ENCODE measurements at places on chromosomes 7 and 10.

DNA sequence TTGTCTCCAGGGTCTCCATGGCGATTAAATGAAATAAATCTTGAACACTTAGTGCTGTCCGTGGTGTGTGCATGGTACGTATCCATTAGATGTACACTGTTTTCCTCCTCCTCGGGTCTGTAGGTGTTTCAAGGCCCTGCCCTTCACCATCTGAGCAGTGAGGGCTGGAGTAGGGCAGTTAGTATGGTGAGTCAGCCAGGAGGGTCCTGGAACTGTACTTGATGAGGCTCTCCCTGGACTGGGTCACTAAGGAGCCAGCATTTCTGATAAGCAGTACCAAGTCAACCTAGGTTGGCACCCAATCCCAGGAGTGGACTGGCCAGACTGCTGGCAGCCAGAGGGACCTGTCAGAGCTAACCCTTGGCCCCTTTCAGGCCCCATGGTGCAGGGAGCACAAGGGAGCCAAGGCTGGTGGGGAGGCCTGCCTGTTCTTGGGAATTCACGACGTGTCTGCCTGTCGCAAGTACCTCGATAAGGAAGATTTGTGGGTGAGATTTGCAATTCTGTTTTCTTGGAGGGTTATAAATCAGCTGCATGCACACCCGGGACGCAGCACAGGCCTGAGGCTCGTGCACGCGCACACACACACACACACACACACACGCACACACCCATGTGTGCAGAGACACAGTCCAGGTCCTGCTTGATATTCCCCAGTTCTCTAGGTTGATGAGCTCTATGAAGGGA, 114.2 kb downstream of the ZMIZ1 start:
- DNase-seq, result no peak

DNA sequence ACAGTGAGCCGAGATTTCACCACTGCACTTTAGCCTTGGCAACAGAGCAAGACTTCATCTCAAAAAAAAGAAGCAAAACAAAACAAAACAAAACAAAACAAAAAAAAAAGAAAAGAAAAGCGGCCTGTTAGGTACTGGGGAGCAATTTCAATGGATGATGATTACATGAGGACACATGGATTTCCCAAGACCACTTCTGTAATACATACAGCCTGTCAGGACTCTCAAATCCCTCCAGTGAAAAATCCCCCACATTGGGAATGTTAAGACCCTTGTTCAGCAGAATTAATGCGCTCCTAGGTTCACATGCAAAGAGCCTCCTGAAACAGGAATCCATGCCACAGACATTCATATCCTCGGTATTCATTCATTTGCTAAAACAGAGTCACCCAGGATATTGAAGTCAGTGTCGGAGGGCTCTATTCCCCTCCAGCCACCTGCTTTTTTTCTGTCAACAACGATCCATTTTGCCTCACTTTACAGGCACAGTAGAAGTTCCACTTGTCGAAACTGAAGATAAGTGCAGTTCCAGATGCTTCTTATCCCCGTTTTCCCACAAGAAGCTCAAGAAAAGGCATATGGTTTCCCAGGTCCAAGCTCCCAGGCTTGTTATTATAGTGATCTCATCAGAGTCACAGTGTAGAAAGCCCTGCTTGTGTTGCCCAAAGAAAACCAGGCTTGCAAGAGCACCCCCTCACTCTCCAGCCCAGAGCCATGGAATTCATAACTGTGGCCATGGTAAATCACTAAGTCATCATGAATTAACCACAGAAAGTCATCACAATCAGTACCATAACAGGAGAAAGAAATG, 20.2 kb downstream of the SLC16A12 start:
- no peak for DNase-seq

DNA sequence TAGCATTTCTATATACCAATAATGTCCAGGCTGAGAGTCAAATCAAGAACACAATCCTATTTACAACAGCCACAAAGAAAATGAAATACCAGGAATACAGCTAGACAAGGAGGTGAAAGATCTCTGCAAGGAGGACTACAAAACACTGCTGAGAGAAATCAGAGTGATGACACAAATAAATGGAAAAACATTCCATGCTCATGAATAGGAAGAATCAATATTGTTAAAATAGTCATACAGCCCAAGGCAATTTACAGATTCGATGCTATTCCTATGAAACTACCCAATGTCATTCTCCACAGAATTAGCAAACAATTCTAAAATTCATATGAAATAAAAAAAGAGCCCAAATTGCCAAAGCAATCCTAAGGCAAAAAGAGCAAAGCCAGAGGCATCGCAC, 116.8 kb upstream of the ZNF32 start:
- DNase-seq, result no peak

GRCh38 chr7:13743226-13743625, 246.2 kb downstream of the ETV1 start:
- DNase-seq, result no peak

GRCh38 chr10:61890430-61890829, 11.1 kb upstream of the ARID5B start:
- DNase-seq, result no peak

DNA sequence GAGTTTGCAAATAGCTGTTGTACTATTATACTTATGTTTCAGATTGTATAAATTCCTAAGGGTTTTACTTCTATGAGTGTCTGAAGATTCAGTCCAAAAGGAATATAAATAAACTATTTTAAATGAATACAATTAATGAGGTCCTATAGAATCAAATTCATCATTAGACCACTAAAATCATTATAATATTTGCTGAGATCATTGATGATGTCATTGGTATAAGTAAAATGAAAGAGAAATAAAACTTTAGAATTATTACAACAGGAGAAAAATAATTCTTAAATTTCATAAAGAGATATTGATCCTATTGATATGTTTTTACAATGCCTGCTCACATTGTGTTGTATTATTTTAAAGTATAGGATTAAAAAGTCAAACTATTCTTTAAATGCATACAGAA, 544.0 kb upstream of the ZWINT start:
- no peak for DNase-seq

DNA sequence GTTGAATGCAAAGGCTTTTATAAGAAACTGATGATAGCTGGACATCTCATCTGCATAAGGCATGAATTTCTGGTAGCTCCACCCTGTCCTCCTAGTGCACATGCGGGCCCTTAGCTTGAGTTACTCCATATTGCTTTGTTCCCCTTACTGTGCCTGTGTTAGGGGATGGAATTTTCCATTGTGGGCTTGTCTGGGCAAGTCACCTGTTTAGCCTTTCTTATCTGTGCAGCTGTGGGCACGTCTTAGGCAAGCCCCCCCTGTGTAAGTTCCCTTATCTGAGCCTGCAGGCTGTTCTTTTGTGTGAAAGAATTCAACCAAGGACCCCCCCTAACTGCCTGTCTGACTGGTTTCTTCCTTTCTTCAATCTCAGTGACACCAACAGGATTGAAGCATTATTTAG, 14.5 kb upstream of the CROT start:
- DNase-seq, result no peak

DNA sequence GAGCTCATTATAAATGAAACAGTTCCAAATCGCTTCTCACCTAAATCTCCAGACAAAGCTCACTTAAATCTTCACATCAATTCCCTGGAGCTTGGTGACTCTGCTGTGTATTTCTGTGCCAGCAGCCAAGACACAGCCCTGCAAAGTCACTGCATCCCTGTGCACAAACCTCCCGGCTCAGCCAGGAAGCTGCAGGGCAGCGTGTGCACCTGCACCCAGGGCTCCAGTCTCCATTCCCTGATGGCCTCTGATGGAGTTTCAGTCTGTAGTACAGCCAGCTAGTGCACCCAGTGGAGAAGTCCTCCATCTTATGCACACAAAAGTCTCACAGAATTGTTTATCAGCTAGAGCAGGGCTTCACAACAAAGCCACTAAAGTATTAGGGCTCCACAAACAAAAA, 51.1 kb upstream of the PRSS58 start:
- DNase-seq, result no peak

DNA sequence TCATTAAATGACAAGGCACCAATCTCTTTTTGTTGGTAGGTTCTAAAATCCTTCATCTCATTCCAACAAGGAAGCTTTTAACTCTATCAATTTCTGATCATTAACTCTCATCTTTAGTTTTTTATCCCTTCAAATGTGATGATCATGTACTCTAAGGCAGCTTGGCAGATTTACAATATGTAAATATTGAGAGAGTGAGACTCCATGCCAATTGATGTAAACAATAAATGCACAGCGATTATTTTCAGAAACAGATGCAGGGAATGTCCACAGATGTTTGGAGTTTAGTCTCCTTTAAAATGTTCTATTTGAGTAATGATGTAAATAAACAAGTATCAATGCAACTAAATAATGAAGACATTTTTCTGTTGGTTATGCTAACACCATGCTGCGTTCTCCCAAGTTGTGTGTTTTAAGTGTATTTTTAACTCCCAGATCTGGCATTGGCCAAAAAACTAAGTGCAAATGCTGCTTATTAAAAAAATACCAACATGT, 213.8 kb downstream of the AHR start:
- no peak for DNase-seq

GRCh38 chr10:129849452-129849750, 114.7 kb downstream of the EBF3 start:
- no peak for DNase-seq

DNA sequence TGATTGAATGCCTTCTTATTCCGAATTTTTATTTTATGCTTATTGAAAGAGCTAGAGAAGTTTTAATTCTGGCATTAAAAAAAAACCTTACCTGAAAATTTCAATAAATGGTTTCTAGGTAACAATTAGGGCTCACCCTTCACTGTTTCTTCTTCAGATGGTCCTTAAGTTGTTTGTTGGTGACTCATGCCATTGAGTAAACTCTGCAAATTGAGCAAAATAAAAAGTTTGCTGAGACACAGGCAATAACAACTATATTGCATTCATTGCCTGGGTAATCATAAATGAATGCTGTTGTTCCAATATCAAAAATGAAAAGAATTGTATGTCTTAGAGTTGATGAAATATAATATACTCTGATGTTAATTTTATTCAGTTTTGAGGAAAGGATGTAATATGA, 300.3 kb downstream of the CDK14 start:
- no peak for DNase-seq

DNA sequence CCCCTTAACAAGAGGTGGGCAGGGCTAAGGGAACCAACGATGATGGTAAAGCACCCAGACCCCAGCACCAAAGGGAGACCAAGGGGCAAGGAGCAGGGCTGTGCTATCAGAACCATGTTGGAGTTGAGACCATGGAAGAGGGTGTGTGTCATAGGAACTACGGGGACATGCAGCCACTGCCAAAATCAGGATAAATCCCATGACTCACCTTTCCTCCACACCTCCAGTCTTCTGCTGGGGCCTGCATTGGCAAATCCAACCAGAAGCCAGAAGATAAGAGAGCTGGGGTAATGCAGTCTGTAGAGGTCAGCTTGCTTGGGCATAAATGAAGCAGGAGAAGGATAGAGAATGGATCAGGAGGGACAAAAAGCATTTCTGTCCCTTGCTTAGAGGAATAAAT, 42.7 kb upstream of the SMARCD3 start:
- no peak for DNase-seq

DNA sequence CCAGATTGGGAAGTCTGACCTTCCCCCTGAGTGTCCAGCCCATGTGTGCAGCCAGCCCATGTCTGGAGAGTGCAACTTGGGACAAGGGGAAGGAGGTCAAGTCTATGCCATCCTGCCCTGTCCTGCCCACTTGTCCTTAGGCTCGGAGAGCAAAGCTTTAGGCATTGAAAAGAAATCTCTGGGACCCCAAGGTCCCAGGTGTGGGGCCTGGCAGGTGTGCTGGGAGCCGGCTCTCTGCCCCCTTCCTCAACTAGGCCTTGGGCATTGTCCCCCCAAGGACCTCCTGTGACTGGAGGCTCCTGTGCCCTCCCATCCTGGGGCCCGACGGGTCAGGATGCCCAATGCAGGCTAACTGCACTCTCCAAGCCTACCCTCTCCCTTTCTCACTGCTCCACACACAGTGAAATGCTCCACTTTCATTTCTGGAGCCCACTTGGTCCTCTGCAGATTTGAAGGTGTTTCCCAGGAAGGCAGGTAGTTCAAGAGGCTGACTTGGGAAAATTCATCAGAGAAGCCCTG, 124.7 kb downstream of the PTPN20 start:
- DNase-seq, result no peak

- no peak for DNase-seq
Measured at GRCh38 chr7:116511552-116512519, 12.3 kb downstream of the CAV2 start.

GRCh38 chr10:23702977-23703414, 264.1 kb downstream of the OTUD1 start:
- DNase-seq, result peak; percentile 60

DNA sequence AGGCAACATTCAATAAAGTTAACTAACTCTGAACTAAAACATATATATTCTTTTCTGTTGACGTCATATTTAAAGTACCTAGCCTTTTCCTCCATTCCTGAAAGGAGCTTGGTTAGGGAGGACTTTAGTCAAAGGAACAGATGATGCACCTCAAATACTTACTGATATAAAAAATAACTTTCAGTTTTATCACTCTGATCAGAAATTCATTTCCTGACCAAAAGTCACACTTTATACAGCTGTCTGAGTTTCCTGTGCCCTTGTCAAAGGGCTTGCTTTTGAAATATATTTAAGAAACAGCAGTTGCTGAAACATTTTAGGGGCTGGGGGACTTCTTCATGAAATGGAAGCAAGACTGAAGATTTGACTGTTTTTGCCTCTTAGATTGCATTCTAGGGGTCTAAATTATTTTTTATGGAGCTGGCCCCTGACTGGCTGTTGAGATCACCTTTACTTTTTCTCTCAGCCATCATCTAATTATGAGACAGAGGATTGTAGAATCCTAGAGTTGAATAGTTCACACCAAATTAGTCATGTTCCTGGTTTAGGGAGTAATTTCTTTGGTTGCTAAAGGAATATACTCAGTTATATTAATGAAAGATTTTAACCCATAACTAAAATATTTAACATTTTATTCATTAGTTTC, 46.6 kb downstream of the GLCCI1 start:
- no peak for DNase-seq

- no peak for DNase-seq
Measured at GRCh38 chr10:132273304-132273944, 34.3 kb downstream of the STK32C start.

DNA sequence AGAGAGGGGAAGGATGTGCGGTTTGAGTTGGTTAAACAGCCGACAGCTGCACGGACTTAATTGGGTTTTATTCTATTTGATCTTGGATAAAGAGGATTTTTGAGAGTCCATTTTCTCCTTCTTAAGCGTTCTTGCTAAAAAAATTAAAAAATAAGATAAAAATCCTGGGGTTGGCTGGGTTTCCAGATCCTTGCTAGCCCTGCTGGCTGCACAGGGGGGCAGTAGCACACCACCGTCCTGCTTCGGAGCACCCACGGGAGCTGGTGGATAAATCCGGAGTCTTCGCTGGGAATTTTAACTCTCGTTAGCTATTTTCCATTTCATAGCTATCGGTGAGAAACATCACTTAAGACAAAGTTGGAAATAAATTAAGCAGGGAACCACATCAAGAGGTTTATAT, 792.0 kb downstream of the TYW1 start:
- no peak for DNase-seq

- DNase-seq, result no peak
Measured at GRCh38 chr7:28717445-28718054, 240.6 kb downstream of the TRIL start.

DNA sequence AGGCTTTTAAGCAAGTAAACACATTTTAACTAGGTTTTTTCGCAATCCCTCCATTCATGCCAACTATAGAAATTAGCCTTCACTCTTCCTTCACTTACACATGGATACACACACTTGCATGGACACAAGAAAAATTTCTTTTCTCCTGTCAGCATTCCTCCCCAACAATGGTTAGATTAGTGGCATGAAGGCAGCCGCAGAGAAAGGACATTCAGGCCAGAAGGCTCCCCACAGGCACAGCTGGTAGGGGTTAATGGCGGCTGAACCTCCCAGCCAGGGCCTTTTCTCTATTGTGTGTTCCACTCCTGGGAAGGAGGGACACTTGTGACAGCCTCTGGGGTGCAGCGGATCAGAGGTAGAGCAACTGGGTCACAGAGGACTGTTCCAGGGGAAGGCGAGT, 255.0 kb upstream of the SP8 start:
- no peak for DNase-seq
